ENCODE measurements at places on chromosomes 7 and 10. TPM values are rescaled to one million over a fixed set of nuclear protein-coding genes. Genes with fewer than 3 reads are reported as not detected.

MYL10 gene
- not detected for polyA plus RNA-seq

SPDYE18 gene
- 0.40 TPM for polyA plus RNA-seq

IFIT5 gene
- 6.6 TPM for polyA plus RNA-seq

C10orf62 gene
- polyA plus RNA-seq: not detected

ZC3HAV1L gene
- polyA plus RNA-seq: 5.7 TPM

ST8SIA6 gene
- 0.79 TPM for polyA plus RNA-seq

ZCWPW1 gene
- 18.0 TPM for polyA plus RNA-seq

ASZ1 gene
- polyA plus RNA-seq: 0.70 TPM

FBXL13 gene
- polyA plus RNA-seq: 3.4 TPM

HECW1 gene
- 0.72 TPM for polyA plus RNA-seq

OGDHL gene
- 21.4 TPM for polyA plus RNA-seq

KLF14 gene
- not detected for polyA plus RNA-seq

AGR3 gene
- not detected for polyA plus RNA-seq

PNLIPRP2 gene
- not detected for polyA plus RNA-seq

SLC35G1 gene
- 8.5 TPM for polyA plus RNA-seq

CPN1 gene
- not detected for polyA plus RNA-seq

VPS37D gene
- polyA plus RNA-seq: 19.8 TPM

NAT16 gene
- polyA plus RNA-seq: not detected

HABP2 gene
- polyA plus RNA-seq: not detected

CALN1 gene
- polyA plus RNA-seq: 0.22 TPM

RNF148 gene
- not detected for polyA plus RNA-seq

ARF5 gene
- polyA plus RNA-seq: 298 TPM

TRIM73 gene
- polyA plus RNA-seq: 10.9 TPM

DOCK1 gene
- polyA plus RNA-seq: 20.9 TPM

CNTNAP2 gene
- 5.1 TPM for polyA plus RNA-seq

GPR85 gene
- not detected for polyA plus RNA-seq

STAG3 gene
- 6.8 TPM for polyA plus RNA-seq

MACROH2A2 gene
- 142 TPM for polyA plus RNA-seq

KIF11 gene
- 7.1 TPM for polyA plus RNA-seq

SLC26A5 gene
- polyA plus RNA-seq: 0.12 TPM

RRP12 gene
- 14.8 TPM for polyA plus RNA-seq

BICC1 gene
- 7.2 TPM for polyA plus RNA-seq

MCMBP gene
- polyA plus RNA-seq: 46.3 TPM

TMEM130 gene
- 0.42 TPM for polyA plus RNA-seq

SLC29A3 gene
- polyA plus RNA-seq: 5.8 TPM

PPP1R9A gene
- polyA plus RNA-seq: 23.8 TPM

TMEM140 gene
- polyA plus RNA-seq: 9.4 TPM

TAS2R3 gene
- not detected for polyA plus RNA-seq

AKR1C8 gene
- not detected for polyA plus RNA-seq

CYP2W1 gene
- not detected for polyA plus RNA-seq

GIMAP8 gene
- not detected for polyA plus RNA-seq

MYOF gene
- 9.6 TPM for polyA plus RNA-seq

UNC5B gene
- polyA plus RNA-seq: 73.3 TPM

STEAP1 gene
- not detected for polyA plus RNA-seq

NPFFR1 gene
- polyA plus RNA-seq: 0.06 TPM

PTCD1 gene
- polyA plus RNA-seq: 7.8 TPM

GNG11 gene
- polyA plus RNA-seq: 21.3 TPM

CHRM2 gene
- polyA plus RNA-seq: 37.5 TPM

PTPRN2 gene
- 0.28 TPM for polyA plus RNA-seq

PLPP4 gene
- 2.0 TPM for polyA plus RNA-seq

STAMBPL1 gene
- 7.9 TPM for polyA plus RNA-seq

CALML5 gene
- not detected for polyA plus RNA-seq

CPA4 gene
- 0.24 TPM for polyA plus RNA-seq

NRCAM gene
- polyA plus RNA-seq: 1.2 TPM

MINPP1 gene
- polyA plus RNA-seq: 21.7 TPM

PLEKHS1 gene
- not detected for polyA plus RNA-seq

NRAP gene
- 0.11 TPM for polyA plus RNA-seq
